ENCODE measurements at places on chromosomes 5 and 9.

DNA sequence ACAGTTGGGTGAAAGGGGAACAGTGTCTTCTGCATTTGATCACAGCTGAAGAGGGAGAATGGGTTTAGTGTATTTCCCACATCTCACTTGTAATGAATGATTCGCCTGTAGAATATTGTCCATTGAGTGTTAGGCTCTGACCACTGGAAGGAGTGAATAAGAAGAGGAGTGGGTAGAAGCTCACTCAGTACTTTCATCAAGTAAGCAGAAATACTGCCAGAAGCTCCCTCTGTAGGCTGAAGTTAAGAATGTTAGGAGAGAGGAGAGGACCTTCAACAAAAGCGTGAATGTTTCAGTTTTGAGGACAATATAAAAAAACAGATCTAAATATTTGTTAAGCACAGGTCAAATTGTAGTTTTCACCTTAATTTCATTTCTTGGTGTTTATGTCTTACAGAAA is 27.5 kb downstream of the FSD1L start:
- no peak for DNase-seq

- no peak for DNase-seq
Measured at GRCh38 chr5:91534332-91534731, 151.2 kb upstream of the ARRDC3 start.

- no peak for DNase-seq
Measured at GRCh38 chr5:1231354-1231905, 6.2 kb downstream of the SLC6A18 start.

DNA sequence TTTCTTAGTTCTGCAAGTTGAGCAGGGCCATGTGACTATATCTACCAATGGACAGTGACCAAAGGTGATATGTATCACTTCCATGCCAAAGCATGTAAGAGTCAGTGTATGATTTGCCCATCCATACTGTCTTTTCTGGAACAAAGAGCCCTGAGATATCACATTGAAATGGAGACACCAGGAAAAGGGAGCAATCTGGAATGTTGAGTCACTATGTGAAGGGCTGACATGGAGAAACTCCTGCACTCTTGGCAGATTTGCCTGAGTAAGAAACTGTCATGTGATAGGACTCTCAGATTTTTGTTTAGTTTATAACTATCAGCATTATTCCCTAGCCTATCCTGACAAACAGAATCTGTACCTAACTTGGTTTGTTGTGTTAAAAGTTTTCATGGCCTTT is 29.8 kb upstream of the TMEM161B start:
- DNase-seq = no peak

DNA sequence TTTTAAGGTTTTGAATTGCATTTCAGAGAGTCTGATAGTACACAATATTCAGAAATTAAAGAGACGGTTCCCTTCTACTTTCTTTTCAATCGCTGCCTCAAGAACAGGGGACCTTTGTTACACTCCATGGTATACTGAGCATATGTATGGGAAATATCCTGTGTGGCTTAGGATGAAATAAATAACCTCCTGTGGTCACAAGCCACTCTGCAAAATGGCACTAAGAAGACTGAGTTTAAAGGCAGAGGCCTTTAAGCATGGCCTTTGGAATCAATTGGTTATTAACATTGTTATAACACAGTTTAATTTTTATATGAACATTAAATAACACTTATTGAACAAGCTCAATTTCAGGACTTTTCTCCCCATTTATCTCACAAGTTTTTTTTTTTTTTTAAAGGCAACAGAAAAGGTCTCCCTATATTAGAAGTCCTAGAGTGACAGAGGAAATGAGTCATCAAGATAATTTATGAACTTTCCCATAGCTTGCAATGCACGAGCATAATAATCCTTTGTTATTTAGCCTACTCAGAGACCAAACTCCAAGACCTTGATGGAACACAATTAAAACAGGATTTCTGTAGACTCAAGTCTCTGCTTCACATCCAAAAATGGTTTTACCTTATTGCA is 341.9 kb downstream of the TMEM167A start:
- no peak for DNase-seq

DNA sequence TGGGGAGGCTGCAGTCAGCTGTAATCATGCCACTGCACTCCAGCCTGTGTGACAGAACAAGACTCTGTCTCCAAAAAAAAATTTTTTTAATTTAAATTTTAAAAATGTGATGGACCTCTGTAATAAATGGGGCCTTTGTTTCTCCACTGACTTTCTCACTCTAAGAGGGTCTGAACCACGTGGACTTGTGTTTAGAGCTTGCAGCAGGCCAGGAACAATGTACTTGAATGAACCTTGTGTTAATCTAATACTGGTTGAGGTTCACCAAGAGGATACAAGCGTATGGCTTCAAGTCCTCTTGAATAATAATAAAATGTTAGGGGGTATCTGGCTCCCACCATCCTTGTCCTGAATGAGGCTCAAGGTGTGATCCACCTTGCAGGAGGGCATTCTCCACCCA is 14.4 kb upstream of the SLC2A8 start:
- DNase-seq = no peak

DNA sequence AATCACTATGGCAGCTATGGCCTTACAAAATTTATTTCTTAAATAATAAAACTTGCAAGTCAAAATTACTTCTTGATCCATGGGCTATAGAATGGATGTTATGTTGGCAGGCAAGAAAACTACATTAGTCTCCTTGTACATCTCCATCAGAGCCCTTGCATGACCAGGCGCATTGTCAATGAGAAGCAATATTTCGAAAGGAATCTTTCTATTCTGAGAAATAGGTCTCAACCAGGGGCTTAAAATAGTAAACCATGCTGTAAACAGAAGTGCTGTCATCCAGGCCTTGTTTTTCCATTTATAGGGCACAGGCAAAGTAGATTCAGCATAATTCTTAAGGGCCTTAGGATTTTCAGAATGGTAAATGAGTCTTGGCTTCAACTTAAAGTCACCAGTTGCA is 220.1 kb downstream of the SREK1 start:
- DNase-seq = no peak

Data from activated CD4-positive, alpha-beta T cell treated with anti-CD3 and anti-CD28 coated beads for 36 hours (primary cell).